ENCODE measurements at places on chromosomes 5 and 9. TPM values are rescaled to one million over a fixed set of nuclear protein-coding genes. Genes with fewer than 3 reads are reported as not detected.

- DNase-seq: no peak
Observed at GRCh38 chr5:161863259-161863658, 15.3 kb downstream of the GABRA1 start.

DRD1 gene
- polyA plus RNA-seq: not detected

GRCh38 chr5:9013147-9013546 is 532.7 kb downstream of the SEMA5A start:
- DNase-seq: no peak

ADAMTS6 gene
- polyA plus RNA-seq: 2.8 TPM

GRCh38 chr5:133480366-133480765 is 132.0 kb downstream of the FSTL4 start:
- DNase-seq: no peak

- DNase-seq: no peak
Observed at GRCh38 chr5:142618130-142618523, 67.8 kb downstream of the FGF1 start.

DNA sequence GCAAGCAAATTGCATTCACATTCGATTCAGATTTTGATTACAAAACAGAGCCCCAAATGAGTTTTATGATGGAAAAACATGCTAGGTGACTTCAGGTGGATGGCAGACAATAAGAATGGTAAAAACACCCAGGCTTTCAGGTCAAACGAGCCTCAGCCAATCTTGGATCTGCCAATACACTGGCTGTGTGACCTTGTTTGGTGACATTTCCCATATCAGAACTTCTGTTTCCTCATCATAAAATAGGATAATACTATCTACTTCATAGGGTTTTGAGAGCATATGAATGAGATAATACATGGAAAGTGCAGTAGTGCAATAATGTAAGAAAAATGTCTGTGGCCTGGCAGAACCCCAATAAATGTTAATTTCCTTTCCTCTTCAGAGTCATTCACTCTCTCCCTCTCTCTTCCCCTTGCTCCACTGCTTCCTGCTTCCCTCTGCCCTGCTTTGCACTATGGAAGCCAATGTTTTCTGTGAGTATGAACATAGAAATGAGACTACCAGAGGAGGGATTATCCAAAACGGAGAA is 54.7 kb downstream of the SH3RF2 start:
- no peak for DNase-seq

DNA sequence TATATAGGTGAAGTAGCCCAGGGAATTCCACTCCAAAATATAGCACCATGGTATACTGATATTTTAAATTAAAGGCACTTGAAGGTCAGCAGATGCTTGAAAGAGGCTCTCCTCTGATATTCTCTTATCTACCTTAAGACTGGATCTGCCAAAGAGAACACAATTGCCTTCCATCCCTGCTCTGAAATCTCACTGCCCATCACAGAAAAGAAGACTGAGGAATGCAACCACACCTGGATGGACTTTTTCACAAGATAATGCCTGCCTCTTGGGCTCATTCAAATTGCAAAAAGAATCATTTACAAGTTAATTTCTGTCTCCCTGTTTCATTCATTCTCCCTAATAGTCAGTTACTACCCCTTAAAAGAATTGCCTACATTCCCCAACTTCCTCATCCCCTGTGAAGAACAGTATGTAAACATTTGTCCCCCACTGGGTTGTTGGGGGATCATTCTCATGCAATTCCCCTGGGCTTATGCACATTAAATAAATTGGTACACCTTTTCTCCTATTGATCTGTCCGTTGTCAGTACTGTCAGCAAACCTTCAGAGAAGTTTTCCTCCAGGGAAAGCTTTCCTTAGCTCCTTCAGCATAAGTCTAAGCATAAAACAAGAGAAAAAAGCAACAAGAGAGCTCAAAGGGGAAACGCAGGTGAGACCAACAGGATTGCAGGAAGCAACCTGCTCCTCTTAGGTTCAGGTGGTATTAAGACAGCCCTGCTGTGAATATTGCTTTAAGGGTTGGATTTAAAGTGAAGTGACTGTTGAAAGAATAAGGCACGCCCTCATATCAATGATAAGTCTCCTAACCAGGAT is 171.4 kb upstream of the SLC30A5 start:
- no peak for DNase-seq

GRCh38 chr5:16137177-16137576 is 42.4 kb downstream of the MARCHF11 start:
- no peak for DNase-seq

- DNase-seq: no peak
Observed at GRCh38 chr5:33010846-33011245, 299.7 kb downstream of the NPR3 start.

GRCh38 chr5:149799119-149799623 is 69.1 kb downstream of the PPARGC1B start:
- no peak for DNase-seq

DNA sequence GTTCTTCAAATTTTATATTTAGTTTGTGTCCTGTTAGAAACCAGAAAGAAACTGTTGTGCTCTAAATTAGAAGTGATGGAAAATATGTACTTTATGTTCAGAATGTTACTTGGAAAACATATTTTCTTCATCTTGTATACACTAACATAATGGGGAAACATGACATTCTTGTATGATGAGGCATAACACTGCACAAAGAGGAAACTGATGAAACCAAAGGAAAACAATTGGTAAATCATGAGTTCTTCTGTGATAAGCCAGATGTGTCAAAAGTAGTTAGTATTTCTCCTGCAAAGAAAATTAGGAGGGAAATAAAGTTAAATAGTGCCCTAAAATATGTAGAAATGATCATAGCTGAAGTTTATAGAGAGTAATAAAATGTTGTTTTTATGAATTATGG is 111.1 kb upstream of the FBN2 start:
- no peak for DNase-seq

GRCh38 chr5:98776066-98776705 is 2.7 kb downstream of the RGMB start:
- DNase-seq: no peak

GRCh38 chr9:86142973-86143372 is 43.6 kb upstream of the GOLM1 start:
- DNase-seq: no peak

DNA sequence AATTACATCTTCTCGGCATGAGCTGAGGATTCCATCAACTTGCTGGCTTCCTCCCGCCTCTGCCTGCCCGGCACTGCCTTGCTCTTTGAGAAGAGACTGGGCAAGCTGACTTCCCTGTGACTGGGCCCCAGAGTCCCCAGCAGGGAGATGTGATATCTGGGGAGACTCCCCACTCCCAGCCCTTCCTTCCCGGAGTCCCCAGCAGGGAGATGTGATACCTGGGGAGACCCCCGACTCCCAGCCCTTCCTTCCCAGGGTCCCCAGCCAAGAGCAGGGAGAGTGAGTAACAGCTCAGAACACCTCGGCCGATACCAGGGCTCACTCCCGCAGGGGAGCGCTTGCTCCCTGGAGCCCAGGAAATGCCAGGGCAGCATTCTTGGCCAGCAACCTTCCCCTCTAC is 90.1 kb upstream of the NEURL1B start:
- no peak for DNase-seq

GRCh38 chr5:44365345-44365744 is 23.9 kb downstream of the FGF10 start:
- no peak for DNase-seq

GRCh38 chr9:114250648-114251047 is 72.2 kb upstream of the ORM1 start:
- DNase-seq: no peak

GRCh38 chr5:36877667-36878391 is 1.3 kb downstream of the NIPBL start:
- DNase-seq: no peak

DNA sequence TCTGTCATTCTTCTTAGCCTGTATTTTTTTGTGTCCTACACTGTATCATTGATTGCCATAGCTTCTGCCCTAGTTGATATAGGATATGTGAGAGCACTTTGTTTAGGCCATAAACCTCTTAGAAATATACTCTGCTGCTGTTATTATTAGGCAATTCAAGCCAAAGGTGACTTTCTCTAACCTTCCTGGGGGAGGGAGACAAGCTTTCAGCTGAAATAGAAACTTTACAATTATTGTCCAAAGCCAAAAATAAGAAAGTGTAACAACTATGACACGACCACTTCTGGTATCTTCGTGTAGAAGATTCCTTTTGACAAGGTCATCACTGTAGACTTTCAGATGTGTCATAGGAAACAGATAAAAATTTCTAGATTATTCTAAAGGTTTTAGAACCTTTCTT is 12.2 kb upstream of the CSNK1A1 start:
- no peak for DNase-seq

ARL14EPL gene
- not detected for polyA plus RNA-seq

MOCS2 gene
- 58.3 TPM for polyA plus RNA-seq

DNA sequence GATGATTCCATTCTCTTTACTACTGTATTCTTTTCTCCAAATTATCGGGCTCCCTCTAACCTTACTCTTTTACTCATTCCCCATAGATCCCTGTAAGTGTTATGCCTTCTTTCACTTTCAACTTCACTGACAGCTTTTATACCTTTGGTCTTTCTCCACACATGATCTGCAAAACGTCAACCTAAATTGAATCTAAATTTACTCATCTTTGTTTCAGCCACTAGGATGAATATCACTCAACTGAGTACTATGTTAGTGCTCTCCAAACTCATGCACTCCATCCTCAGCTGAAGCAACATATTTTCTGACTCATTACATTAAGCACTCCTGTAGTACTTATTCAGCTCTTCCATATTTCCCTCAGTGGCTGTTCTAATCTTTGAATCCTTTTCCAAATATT is 133.4 kb downstream of the ADAMTS19 start:
- no peak for DNase-seq

- DNase-seq: no peak
Observed at GRCh38 chr9:135516132-135516860, 4.9 kb upstream of the LCN1 start.

DNA sequence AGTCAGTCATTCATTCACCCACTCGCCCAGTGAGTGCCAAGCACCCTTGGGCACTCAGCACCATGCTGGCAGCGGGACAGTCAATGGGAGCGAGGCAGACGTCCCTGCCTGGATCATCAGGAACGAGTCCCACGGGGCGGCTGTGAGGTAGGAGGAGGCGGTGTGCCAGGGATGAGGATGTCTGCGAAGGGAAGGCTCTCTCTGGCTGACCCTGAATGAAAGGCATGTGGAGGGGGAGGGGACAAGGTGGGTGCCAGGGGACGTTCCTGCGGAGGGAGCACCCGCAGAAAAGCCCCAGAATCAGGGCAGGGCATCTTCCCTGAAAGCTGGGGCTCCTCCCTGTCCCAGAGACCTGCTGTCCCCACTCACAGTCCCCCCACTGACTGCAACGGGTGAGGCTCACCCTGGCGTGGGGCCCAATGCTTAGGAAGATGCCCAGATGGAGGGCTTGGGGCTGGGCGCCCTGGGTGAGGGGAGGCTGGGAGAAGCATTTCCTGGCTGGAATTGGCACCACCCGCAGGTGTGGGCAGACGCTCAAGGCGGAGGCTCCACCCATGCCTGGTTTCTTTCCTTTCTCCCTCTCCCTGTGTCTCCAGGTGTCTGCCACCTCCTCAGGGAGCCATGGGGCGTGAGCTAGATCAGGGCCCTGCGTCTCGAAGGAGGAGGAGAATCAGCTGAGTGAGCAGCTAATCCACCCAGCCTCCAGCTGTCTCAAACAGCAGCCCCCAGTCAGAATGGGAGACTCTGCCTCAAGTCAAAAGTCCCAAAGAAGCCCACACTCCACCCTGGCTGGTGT is 179.0 kb upstream of the PPP1R26 start:
- no peak for DNase-seq

- no peak for DNase-seq
Observed at GRCh38 chr9:92719028-92719647, 45.5 kb downstream of the BICD2 start.

GRCh38 chr5:36839489-36840476 is 36.8 kb upstream of the NIPBL start:
- no peak for DNase-seq

DNA sequence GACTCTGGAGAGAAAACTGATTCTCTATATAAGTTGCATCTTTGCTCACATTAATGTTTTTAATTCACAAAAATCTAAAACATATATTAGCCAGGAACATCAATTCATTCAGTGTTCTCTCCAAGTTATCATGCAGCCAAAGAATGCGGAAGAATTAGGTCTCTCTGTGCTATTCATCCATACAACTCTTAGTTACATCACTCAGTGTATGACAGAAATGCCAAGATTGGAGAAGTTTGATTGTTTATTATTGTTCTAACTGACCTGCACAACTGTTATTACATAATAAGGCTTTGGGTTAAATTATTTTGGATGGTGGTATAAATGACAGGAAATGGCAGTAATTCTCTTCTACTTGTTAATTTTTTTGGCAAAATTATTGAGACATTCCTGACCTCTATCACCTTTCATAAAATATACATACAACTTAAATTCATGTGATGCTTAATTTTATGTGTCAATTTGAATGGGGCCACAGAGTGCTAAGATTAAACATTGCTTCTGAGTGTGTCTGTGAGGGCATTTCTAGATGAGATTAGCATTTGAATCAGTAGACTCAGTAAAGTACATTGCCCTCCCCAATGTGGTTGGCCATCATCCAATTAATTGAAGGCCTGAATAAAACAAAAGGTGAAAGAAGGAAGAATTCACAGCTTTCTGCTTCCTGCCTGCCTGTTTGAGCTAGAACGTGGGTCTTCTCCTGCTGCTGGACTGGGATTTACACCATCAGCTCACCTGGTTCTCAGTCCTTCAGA is 70.2 kb downstream of the NR2F1-AS1 start:
- DNase-seq: no peak

CPLANE1 gene
- 30.9 TPM for polyA plus RNA-seq

EPB41L4B gene
- 22.2 TPM for polyA plus RNA-seq

DNA sequence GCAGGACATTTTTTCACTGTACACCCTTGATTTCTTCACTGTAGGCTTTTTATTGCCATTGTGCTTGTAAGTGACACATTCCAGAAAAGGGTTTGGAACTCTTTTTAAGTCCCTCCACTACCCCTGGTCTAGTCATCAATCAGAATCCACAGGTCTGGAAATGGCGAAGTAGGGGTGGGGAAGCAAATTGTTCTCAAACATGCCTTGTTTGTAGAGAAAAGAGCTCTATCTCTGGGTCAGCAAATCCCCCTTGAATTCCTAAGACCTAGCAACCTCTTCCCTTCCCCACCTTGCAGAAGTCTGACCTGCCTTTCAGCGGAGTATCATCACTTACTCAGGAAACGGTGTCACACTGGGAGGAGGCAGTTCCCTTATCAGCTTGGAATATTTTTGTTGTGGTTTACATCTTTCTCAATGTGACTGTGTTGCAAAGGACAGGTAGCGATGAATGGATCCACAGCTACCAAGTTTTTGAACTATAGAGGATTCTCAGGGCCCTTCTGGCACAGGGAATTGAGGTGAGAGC is 3.2 kb downstream of the SH3RF2 start:
- no peak for DNase-seq

GRCh38 chr9:115034801-115035200 is 83.2 kb downstream of the TNC start:
- no peak for DNase-seq

DNA sequence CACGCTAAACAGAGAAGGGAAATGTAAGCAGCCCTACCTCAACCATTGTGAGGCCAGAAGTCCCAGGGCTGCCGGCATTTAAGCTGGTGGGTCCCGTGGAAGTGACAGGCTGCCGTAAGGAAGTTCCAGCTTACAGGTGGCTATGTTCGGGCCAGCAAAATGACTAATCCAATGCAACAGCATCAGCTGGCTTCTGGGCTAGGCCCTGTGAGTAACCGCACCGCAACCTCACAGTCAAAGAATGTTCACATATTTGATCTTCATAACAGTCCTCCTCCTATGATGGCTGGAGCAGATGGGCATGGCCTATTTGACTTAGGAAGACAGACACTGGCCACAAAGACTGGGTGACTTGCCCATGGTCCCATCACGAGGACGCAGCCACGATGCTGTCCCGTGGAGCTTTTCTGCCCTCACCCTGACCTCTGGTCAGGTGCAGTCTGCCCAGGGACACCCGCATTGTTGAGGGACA is 88.2 kb downstream of the LIFR start:
- DNase-seq: no peak

SH3TC2 gene
- polyA plus RNA-seq: 0.85 TPM

- DNase-seq: no peak
Observed at GRCh38 chr5:128253161-128253560, 169.6 kb downstream of the SLC12A2 start.

All from left renal pelvis (tissue), 4 donors.